GM12892 (cell line): ENCODE measurements at places on chromosomes 2 and 18.

- no peak for DNase-seq
Measured at GRCh38 chr2:208256192-208256782, 1.4 kb upstream of the IDH1 start.

- DNase-seq: no peak
Measured at GRCh38 chr18:34084635-34085034, 140.1 kb downstream of the NOL4 start.

DNA sequence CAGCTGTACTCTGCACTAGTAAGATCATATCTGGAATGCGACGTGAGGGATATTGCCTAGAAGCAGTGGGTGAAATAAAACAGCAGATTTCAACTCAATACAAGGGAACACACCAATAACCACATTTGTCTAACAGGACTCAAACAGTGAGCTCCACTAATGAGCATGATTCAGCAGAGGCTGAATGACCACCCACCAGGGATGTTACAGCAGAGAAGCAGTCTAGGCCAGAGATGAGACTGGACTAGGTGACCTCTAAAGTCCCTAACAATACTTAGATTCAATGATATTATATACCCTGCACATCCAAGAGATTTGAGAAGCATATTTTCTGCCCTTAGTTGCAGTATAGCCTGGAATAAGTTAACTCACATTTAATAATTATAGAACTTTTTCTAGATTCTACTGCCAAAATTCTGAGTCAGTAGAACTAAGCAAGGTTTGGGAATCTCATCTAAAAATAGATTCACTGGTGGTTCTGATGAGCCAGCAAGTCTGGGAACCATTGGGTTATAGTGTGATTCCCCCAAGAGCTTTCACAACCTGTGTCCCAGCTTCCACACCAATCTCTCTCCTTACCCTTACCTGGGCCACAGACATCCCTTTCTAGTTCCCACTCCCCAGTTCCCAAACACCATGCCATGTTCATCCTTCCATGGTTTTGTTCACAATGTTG is 6.3 kb downstream of the THOC1 start:
- no peak for DNase-seq

GRCh38 chr2:239621611-239622010 is 220.8 kb upstream of the HDAC4 start:
- DNase-seq: no peak

DNA sequence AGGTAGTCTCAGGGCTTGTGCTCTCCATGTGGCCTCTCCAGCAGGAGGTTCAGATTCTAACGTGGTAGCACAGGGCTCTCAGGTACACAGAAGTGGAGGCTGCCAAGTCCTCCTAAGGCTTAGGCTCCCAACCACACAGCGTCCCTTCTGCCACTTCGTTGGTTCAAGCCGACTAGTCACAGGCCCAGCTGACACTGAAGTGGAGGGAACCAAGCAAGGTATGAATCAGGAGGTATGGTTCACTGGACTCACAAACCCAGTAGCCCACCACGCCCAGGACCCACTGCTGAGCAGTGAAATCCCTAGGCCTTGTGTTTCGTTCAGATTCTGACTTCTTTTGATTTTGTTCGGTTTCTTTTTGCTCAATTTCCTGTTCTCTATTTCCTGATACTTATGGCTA is 46.0 kb upstream of the SEC11C start:
- no peak for DNase-seq

DNA sequence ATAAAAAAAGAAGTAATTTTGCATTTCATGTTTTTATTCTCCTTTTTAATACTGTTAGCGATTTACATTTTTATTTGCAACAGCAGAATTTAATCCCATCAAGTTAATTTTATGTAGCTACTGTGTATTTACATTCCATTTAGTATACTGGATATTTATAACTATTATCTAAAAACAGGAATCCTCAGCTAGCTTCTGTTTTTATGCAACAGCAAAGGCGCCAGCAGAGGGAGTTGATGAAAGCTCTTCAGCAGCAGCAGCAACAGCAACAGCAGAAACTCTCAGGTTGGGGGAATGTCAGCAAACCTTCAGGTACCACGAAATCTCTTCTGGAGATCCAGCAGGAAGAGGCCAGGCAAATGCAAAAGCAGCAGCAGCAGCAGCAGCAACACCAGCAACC is 26.2 kb upstream of the SNORC start:
- DNase-seq: no peak

DNA sequence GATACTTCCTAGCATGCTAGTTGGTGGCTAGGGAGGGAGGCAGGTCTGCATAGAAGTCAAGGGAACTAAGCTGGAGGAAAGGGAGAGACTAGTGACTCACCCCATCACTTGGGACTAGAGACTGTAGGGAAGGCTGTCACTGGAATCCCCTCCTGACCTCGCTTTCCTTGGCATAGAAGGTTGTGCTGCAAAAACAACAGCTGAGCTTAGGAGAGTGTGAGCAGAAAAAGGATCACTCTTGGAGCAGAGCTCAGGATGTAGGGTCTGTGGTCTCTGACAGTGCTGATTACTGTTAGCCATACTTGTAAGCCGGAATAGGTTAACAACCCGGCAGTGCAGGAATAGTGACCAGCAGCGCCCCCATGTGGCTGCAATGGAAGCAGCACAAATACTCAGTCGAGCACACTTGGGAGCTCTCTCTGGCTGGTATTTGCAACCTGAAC is 66.9 kb upstream of the SMAD2 start:
- DNase-seq: no peak

- DNase-seq: no peak
Measured at GRCh38 chr2:178450524-178450773, 526 bp downstream of the PRKRA start.
